ENCODE measurements at places on chromosomes 12 and 14.

- DNase-seq, result peak; percentile 20
Observed at GRCh38 chr12:122021822-122022392, at the start of gene BCL7A. BCL7A (plus strand) TSS chr12:122021884; CDS start chr12:122022092, 208 bp downstream.

DNA sequence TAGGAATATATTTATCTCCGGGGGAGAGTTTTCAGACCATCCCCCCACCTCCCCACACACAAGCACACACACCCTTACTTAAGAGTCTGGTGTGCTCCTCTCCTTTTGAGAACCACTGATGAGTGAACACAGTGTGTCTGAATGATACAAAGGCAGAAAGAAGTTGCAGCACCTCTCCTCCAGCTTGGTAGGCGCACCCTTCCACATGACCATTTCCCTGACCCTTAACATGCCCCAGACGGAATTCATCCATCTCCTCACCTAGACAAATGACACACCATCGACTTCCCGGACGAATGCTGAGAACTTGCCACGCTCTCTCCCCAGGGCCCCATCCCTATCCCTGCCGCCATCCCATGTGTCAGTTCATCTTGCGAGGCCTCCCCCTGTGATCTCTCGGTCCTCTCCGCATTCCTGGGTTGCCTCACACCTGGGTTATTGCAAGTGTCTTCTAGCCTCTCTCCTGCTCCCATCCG is 3.9 kb downstream of the TNFRSF1A start:
- DNase-seq, result no peak

DNA sequence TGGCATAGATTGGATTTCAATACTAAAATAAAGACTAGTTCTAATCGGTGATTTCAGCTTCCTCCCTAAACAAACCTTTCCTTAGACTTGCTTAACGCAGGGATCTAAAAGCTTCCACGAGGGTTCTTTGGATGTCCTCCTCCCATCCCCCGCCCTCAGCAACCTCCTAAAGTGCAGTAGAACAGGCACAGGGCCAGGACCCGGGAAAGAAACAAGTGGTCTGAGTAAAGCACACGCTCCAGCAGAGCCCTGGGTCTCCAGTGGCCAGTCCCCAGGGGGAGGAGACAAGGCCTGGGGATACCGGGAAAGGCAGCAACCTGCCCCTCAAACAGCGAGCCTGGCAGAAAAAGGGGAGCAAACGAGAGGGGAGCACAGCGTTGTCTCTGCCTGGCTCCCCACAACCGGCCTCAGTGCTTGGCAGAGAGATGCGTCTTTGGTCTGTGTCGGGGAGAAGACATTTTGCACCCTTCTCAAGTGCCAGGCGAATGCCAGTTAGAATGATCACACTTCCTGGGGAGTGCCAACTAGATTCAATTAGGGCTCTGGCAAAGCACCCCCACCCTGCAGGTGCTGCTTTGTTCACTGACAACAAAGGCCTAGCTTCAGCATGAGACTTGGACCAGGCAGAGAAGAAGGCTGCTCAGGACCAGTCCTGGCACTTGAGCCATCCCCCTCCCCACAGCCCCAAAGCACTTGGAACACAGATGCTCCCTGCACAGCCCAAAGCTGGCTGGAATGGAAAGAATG is 17.1 kb upstream of the SLC6A12 start:
- no peak for DNase-seq

DNA sequence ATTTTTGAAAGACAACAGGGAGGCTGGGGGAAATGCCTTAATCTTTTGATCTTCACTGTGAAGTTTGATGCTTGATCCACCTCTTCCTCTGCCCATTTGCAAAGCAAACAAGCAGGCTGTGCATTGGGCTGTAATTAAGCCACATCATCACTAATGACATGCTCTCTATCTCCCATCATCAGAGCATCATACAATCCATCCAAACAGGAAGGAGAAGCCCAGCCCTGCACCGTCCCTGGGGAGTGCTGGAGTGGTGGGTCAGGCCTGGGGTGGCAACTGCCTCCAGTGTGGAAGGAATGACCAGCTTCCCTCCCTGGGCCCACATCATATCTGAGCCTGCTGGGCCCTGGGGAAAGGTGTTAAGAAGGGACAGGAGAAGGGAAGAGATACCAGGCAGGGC is 6.9 kb upstream of the KRT74 start:
- DNase-seq, result no peak

DNA sequence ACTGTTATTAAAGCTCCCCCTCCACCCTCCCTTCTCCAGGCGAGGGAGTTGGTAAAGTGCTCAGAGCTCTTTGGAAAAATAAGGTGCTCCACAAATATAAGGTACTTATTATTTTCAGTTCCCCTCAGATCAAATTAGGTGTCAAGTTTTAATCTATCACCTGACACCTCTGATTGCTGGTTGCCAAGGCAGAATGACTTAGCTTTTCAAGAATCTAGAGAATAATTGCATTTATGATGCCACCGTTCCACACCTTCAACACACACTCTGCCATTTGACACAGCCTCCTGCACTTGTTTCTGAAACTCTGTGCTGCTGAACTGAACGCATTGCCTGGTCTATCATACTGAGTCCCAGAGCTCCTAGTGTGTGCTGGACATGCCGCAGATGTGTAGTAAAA is 128.6 kb downstream of the CRACR2A start:
- no peak for DNase-seq

DNA sequence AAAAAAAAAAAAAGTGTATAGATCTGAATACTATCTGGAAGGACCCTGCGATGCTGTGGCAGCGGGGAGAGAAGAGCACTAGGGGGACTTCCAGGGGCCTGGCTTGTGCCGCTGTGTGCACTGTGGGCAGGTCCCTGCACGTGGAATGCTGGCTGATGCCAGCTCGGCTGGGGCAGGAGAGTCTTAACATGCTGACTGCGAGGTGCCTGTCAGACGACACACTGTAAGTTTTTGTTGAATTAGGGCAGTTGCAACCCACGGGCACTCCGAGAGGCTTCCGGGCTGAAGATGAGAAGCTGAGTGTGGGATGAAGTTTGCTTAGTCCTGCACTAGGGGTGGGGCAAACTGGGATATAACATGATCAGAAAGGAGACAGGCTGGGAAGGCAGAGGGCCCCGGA is 10.7 kb downstream of the GLT1D1 start:
- no peak for DNase-seq

DNA sequence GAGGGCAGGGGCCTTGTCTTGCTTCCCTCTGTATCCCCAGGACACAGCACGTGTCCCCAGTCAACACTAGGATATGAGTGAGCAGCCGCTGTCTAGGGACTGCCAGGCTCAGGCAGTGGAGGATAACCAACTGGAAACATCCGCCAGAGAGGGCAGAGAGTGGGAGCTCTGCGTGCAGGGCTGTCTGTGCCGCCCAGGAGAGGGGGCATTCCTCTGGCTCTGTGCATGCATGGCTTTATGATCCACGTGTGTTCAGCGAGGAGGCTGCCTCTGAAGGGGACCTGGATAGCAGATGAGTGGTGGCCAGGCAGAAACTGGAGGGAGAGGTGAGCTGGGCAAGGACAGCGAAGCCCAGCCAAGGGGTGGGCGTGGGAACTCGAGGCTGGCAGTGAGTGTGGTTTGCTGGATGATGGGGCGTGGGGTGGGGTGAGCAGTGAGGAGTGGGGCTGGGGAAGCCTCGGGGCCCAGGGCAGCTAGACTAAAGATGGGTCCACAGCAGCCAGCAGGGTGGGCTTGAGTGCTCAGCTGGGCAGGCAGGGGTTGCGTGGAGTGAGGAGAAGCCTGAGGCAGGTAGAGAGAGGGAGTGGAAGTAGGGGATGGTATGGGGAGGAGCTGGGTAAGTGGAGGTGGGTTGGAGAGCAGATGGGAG is 72.9 kb downstream of the PRIMA1 start:
- DNase-seq, result no peak

- no peak for DNase-seq
Observed at GRCh38 chr12:71223139-71223538, 65.3 kb upstream of the TSPAN8 start.

GRCh38 chr12:105431537-105432100 is 101.1 kb downstream of the C12orf75 start:
- DNase-seq, result no peak

DNA sequence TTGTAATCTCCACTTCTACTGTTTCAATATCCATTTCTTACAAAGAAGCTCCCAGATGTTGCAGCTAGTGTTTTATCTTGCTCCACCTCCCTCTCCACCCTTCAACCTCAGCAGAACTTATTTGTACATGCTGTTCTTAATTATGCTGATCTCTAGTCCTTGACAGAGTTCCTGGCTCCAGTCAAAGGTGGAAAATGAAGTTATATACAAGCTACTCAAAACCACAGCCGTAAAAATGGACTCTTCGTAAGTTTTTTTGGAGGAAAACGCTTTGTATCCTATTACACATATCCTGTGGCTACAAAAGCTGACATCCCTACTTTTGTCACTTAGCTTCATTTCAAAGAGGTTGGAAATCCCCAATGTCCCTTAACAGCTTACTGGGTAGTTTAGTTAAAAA is 1.3 kb downstream of the CLEC1A start:
- no peak for DNase-seq

DNA sequence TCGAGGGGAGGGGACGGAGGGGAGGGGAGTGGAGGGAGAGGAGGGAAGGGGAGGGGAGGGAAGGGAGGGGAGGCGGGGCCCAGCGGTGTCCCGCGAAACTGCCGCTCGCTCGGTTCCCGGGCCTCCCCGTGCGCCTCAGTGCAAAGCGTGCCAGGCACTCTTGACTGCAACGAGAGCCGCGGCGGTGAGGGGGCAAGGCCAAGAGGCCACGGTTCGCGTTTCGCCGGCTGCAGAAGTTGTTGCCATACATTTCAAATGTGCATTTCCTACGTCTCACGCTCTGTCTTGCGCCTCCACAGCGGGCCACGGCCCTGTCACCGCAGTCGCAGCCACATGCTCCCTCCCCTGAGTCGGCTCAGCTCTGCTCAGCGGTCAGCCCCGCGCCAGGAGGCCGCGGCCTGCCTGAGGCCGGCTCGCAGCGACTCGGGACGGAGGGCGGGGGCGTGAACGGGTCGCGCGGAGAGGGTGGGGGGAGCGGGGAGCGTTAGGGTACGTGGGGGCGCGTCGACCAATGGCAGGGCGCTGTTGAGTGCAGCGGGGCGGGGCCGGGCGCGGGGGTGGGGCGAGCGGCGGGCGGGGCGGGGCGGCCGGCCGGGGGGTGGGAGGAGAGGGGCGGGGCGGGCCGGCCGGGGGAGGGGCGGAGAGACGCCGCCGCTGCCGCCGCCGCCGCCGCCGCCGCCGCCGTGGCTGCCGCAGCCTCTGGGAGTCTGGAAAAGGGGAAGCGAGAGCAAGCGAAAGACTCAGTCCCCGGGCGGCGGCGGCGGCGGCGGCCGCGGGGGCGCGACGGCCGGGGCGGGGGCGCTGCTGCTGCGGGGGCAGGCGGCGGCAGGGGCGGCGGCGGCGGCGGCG is at the start of gene PPP2R5C:
Gene PPP2R5C, plus strand, starts transcription at position 678 of the 849 bp plus-strand sequence. CDS start 185 bp downstream, outside the sequence.
- DNase-seq, result peak; percentile 57

- no peak for DNase-seq
Observed at GRCh38 chr14:60628892-60629291, 20.4 kb downstream of the SIX1 start.

DNA sequence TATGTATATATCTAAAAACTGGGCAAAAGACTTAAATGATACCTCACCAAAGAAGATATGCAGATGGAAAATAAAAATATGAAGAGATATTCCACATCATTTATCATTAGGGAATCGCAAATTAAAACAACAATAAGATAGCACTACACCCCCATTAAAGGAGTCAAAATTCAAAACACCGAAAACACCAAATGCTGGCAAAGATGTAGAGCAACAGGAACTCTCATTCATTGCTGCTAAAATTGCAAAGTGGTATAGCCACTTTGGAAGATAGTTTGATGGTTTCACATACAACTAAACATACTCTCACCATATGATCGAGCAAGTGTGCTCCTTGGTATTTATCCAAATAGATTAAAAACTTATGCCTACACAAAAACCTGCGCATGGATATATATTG is 131.5 kb upstream of the BCL2L14 start:
- no peak for DNase-seq

- DNase-seq, result no peak
Observed at GRCh38 chr12:105418229-105418628, 87.7 kb downstream of the C12orf75 start.

GRCh38 chr14:71322655-71323250 is 415.5 kb downstream of the PCNX1 start:
- DNase-seq, result no peak

- DNase-seq, result no peak
Observed at GRCh38 chr12:25644979-25645378, 91.9 kb upstream of the LMNTD1 start.

GRCh38 chr14:60225265-60225664 is 23.8 kb upstream of the PPM1A start:
- DNase-seq, result no peak

DNA sequence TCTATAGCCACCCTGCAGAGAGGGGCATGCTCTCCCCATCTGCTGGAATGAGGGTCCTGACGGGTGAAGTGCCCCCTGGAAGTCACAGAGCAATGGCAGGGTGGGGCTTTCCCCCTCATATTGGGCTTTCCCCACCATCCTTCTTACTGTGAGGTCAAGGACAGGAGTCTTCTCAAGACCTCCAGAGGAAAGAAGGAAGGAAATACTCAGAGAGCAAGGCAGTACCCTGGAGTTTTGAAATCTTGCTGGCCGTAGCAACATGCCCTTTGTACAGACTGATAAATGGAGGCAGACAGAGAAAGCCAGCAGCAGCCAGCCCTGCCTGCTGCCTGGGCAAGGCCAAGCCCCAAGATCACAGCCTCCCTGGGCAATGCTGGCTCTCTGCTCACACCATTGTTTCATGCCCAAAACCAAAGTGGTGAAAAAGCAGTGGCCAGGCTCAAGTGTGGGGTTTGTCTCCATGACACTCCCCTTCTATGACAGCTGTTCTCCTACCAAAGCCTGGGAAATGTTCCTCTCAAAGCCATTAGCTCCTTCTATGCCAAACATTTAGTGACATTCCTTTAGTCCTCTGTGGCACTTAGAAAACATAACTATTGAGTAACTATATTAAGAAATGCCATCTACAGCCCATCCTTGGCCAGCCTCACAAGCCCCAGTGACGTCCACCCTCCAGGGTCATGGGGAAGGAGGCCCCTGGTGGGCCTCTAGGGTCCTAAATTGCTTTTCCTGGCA is 13.2 kb upstream of the ITPK1 start:
- no peak for DNase-seq

DNA sequence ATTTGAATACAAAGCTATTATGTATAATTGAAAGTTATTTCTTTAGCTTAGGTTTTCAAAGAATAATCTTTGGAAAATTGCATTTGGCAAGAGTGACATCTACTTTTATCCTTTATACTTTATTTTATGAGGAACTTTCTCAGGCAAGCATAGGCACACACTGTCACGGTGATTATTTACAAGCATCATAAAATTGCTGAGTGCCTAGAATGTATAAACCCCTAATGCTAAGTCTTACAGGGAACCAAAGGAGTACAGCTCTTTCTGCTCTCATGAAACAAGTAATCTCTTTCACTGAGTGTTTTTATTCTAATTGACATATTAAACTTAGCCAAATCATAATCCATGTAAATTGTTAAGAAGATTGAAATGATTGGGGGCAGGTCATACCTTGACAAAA is 154.9 kb downstream of the FSCB start:
- peak; percentile 40 for DNase-seq

GRCh38 chr12:125528281-125528680 is 463.0 kb downstream of the AACS start:
- no peak for DNase-seq

GRCh38 chr14:73426877-73427276 is 31.5 kb downstream of the NUMB start:
- no peak for DNase-seq

Data from NCI-H1048 (cell line).